Hematopoietic multipotent progenitor cell treated with erythropoietin and hydrocortisone succinate and interleukin-3 and kit ligand, for 4 days (in vitro differentiated cells): ENCODE measurements at places on chromosomes 1 and 21.
A peak's percentile ranks its signal among the peaks of the same experiment; 100 is the strongest.

- peak; percentile 59 for DNase-seq
Observed at GRCh38 chr1:197987294-197987693, 70.1 kb downstream of the LHX9 start.

DNA sequence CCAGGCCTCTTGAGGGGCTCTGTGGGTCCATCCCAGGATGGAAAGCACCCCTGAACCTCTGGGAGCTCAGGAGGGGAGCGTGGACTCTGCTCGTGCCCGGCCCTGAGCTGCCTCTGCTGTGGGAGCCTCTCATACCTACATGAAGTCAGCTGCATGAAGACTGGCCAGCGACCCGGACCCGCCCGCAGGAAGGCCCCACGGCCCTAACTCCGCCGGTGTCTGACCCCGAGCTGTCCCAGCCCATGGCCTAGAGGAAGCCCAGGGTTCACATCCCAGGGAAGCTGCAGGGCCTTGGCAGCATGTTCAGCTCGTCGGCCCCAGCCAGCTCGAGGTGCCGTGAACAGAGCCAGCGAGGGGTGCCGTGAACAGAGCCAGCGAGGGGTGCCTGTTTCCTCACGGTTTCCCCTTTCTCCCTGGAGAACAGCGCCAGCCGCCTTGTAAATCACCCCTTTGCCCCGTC, 178.1 kb upstream of the ARHGEF16 start:
- no peak for DNase-seq

DNA sequence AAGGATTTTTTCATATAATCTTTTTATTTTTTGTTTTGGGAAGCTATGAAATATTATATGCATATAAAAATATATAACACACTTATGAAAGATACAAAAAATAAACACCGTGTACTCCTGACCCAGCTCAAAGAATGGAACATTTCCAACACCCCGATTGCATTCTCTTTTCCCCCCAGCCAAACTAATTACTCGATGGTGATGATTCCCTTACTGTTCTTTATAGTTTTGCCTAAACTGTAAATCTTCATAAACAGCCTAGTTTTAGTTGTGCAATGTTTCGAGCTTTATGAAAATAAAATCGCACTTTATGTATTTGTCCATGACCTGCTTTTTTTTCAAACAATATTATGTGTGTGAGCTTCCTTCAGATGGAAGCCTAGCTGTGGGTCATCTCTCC, 352.0 kb upstream of the KAZN start:
- DNase-seq = no peak

- DNase-seq = no peak
Observed at GRCh38 chr1:155942578-155943141, 1.2 kb downstream of the RXFP4 start.

DNA sequence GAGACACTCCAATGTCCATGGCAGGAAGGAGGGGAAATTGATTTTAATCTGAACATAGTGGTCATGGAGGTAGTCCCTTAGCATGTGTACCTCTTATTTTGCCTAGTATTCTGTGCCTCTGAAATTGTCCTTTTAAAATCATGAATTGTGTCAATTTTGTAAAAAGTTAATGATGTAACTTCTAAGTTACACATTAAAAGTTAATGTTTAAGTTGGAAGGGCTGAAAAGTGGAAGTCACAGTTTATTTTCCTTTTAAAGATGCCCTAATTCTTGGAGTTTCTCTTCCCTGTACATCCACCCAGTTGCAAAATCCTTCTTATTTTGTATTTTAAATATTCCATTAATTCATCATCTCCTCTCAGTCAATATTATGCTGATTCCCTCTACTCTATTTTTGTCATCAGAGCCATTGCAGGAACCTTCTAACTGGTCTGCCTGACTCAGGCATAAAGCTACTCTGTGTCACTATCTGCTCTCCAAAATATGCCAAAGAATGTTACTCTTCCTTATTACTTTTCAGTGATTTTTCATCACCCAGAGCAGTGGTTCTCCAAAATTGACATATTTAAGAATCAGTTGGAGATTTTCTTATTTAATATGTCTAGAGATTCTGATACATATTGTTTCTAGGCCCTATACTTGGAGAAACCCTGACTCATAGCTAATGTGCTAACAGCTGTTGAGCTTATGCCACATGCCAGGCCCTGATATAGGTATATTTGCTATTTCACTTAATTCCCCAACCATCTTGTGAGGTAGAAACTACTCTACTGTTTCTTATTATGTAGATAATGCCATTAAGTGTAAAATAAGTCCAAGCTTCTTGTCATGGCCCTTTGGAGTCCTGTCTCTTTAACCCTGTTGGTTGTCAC, 5.1 kb downstream of the HOOK1 start:
- peak; percentile 13 for DNase-seq

DNA sequence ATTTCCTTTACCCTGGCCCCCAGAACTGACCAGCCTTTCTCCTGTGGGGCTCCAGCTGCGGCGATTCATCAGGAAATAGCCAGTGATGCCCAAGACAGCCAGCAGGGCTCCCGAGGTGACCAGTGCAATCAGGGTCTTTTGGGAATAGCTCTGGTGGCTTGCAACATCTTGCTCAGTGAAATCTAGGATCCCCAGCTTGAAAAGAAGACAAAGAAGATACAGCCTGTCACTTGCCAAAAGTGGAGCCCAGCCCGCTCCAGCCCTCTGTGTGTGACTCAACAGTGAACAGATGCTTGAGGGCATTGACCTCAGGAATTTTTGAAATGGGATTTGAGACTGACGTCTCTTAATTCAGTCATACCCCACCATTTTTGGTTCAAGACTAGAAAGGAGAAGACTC, 22.3 kb downstream of the CD34 start:
- DNase-seq = no peak

GRCh38 chr1:171754971-171755370, 13.1 kb upstream of the VAMP4 start:
- DNase-seq = peak; percentile 60

DNA sequence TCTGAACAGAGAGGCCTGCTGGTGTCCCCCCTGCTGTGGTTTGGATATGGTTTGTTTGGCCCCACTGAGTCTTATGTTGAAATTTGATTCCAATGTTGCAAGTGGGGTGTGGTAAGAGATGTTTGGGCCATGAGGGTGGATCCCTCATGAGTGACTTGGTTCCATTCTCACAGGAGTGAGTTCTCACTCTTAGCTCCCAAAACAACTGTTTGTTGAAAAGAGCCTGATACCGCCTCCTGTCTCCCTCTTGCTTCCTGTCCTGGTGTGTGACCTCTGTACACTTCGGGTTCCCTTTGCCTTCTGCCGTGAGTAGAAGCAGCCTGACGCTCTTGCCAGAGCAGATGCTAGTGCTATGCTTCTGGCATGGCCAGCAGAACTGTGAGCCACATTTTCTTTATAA, 60.5 kb downstream of the C21orf91 start:
- peak; percentile 38 for DNase-seq

DNA sequence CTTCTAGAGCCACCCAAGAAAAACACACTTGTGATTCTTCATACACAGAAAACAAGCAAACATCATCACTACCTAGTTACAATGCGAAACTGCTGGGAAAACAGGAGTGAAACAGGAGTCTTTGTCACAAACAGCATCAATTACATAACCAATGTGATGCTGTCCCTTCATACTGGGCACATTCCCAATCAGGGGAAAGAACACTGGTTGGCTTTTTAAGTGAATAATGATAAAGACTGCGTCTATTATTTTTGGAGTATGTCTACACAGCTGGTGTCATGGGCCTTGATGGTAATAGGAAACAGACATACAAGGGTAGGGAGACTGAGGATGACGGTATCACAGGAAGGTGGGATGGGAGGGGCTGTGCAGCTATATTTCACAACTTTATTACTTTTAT, 43.3 kb downstream of the SIPA1L2 start:
- no peak for DNase-seq

DNA sequence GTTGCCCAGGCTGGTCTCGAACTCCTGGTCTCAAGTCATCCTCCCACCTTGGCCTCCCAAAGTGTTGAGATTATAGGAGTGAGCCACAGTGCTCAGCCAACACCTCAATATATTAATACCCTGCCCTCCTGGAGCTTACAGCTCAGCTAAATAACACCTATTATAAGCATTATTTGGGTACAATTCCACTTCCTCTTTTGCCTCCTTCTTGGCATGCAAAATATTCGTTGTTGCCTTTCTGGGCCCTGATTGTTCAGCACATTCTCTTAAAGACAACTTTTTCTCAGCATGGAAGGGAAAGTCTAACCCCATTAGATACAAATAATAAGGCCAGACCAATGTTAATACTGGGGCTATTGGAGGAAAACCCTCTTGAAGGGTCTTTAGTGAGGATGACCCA, 2.8 kb downstream of the PAQR7 start:
- DNase-seq = peak; percentile 53

- DNase-seq = no peak
Observed at GRCh38 chr1:66292944-66293343, 241.0 kb upstream of the SGIP1 start.

GRCh38 chr21:26112127-26112742, 58.3 kb downstream of the APP start:
- DNase-seq = no peak

GRCh38 chr1:119676571-119677206, 28.6 kb upstream of the ZNF697 start:
- peak; percentile 18 for DNase-seq

DNA sequence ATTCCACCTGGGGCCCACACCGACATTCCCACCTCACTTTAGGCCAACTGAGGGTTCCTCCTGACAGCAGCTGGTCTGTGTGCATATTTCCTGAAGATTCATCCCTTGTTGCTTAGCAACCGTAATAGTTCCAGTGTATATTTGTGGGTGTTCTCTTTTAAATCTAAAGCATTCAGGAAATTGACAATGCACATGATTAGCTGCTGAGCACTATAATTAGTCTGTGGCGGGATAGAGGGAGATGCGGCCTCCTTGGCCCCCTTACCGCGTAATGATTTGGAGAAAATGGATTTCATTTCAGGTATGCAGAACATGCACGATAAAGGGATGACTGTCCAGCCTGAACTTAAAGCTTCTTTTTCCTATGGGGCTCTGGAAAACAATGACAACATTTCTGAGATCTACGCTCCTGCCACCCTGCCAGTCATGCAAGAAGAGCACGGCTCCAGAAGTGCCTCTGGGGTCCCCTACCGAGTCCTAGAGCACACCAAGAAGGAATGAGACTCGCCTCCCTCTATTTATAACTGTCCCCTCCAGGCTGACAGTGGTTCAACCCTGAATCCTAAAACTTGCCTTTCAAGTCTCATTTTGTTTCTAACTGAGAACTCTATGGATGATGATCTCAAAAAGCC, 33.8 kb upstream of the RCAN3 start:
- DNase-seq = no peak

GRCh38 chr1:84856726-84857270, 36.2 kb downstream of the LPAR3 start:
- no peak for DNase-seq

DNA sequence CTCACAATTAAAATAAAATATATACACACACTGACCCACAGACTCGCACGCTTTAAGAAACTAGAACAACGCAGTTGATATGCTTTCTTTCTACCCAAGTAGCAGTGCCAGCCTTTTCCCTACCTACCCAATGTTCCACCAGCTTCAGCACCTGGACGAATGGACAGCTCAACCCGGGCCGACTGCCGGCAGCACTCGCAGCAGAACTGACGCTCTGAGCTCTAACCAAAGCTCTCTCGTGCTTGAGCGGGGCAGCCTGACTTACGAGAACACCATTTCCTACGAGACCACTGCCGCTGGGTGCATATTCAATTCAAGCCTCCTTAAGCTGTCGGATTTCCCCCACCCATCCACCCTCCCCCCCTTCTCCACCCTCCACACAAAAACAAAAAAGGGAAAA, 127.4 kb upstream of the DPYD start:
- peak; percentile 91 for DNase-seq

GRCh38 chr1:48055876-48056764, 58.9 kb upstream of the TRABD2B start:
- no peak for DNase-seq

GRCh38 chr1:15952317-15953258, 23.3 kb downstream of the ZBTB17 start:
- DNase-seq = peak; percentile 90

DNA sequence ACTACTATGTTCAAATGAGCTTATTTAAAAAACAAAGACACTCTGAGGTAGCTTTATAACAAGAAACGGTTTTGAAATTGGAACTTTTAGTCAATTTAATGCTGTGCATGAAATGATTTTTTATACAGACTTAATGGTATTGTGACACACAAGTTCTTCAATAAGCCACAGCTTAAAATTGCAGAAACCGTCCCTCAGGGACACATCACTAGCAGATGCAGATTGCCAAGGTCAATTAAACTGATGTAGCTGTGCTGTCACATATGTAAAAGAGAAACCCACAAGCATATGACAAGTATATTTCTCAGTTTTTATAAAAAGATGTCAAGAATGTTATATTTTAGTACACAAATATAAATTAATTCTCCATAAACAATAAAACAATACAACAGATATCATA, 366.9 kb downstream of the DPYD start:
- DNase-seq = no peak

- DNase-seq = peak; percentile 80
Observed at GRCh38 chr1:160070243-160071163, 543 bp upstream of the KCNJ10 start.

- DNase-seq = no peak
Observed at GRCh38 chr1:211095381-211095780, 38.6 kb downstream of the KCNH1 start.

GRCh38 chr1:5492846-5493245, 499.4 kb downstream of the NPHP4 start:
- no peak for DNase-seq

DNA sequence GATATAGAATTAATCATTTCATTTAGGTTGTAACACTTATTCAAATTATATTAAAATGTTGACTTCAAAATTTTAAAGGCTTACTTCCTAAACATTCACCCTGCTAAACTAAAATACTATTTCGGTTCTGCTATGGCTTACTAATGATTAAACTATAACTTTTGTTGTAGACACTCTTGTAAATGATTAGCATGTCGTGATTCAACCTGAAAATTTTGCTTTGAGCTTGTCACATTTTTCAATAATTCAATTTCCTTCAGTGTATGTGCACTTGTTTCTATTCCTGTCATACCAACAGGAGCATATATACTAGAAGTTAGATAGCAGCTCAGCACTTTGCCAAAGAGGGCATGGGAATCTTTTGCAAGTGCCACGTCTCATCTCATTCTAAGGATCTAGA, 1018.8 kb downstream of the AMY1C start:
- DNase-seq = no peak

DNA sequence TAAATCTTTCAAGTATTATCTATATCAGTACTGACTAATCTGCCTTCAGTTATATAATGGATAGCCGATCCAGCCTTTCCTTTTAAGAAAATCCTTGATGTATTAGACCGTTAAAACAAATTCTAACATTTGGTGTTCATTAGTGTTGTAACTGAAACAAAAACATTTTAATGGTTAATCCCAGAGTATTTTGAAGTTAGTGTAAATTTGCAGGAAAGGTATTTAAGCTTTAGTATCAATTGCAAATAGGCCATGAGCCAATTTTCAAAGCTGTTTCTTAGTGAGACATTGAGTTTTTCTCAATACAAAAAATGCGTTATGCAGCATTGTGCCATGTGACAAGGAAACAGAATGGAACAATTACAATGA, 29.6 kb downstream of the DISP1 start:
- DNase-seq = no peak

DNA sequence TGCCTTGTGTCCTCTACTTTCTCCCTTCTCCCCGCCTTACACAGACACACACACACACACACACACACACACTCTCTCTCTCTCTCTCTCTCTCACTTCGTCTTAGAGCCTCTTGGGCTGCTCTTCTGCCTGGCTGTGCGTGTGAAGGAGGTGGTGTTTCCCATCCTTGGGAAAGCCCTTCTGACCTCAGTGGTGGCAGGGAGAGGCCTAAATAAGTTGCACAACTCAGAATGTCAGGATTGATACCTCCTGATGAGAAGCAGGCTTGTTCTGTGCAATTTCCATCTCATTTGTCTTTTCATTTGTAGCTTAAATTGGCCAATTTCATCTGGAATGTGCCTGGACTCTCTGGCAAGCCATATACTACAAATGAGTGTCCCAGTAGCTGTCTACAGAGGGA, 25.0 kb downstream of the LRRN2 start:
- DNase-seq = no peak
